ENCODE measurements at places on chromosomes 7 and 10. TPM values are rescaled to one million over a fixed set of nuclear protein-coding genes. Genes with fewer than 3 reads are reported as not detected.
A peak's percentile ranks its signal among the peaks of the same experiment; 100 is the strongest.

Gene WDR11
- polyA plus RNA-seq, result 32.9 TPM

DNA sequence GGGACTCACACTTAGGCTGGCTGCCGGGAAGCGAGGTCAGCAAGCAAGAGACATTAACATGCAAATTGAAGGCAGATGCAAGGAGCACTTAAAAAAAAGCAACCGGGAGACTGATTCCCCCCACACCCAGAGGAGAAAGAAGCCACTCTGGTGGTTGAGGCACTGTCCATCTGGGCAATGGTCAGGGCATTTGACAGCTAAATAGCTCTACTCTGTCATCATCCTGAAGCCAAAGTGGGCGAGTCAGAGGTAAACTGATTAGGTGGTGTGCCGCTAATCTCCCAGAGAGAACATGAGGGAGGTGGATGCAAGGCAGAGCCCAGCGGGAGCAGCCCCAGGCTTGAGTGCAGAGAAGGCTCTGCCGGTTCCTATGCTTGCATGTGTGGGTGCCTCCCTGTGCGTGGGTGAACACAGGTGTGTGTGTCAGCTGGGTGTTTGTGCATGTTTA is 100.6 kb downstream of the PLXNA4 start:
- H3K4me3 ChIP-seq, result no peak overlapping the region
- DNase-seq, result no peak
- no peaks in the 10 kb centered on the region for H3K36me3 ChIP-seq
- H3K4me1 ChIP-seq, result no peaks in the 10 kb centered on the region
- H3K27me3 ChIP-seq, result peaks cover 15% of the 10 kb centered on the region
- no peak overlapping the region for H3K27ac ChIP-seq

Gene SLC13A1
- not detected for polyA plus RNA-seq

Gene BNIP3
- polyA plus RNA-seq, result 7.2 TPM

- no peaks in the 10 kb centered on the region for H3K27me3 ChIP-seq
- H3K36me3 ChIP-seq, result no peaks in the 10 kb centered on the region
- H3K27ac ChIP-seq, result no peak overlapping the region
- no peak overlapping the region for H3K4me3 ChIP-seq
- DNase-seq, result no peak
These were observed 162.5 kb upstream of the CELF2 start for GRCh38 chr10:10855151-10855581.

GRCh38 chr10:125164421-125164820 is 4.1 kb upstream of the CTBP2 start:
- no peak overlapping the region for H3K4me3 ChIP-seq
- no peak for DNase-seq
- peaks cover 8% of the 10 kb centered on the region for H3K27me3 ChIP-seq

GRCh38 chr10:117547016-117547715 is 4.6 kb downstream of the EMX2 start:
- H3K36me3 ChIP-seq, result no peaks in the 10 kb centered on the region
- H3K27ac ChIP-seq, result no peak overlapping the region
- peaks cover 95% of the 10 kb centered on the region for H3K27me3 ChIP-seq
- H3K4me3 ChIP-seq, result no peak overlapping the region
- H3K4me1 ChIP-seq, result peaks cover 10% of the 10 kb centered on the region

Gene SCIN
- polyA plus RNA-seq, result not detected

Gene TUBAL3
- polyA plus RNA-seq, result not detected

GRCh38 chr10:43287056-43288007 is 20.5 kb upstream of the RASGEF1A start:
- peak overlapping the region; percentile 27 for H3K4me3 ChIP-seq
- H3K36me3 ChIP-seq, result no peaks in the 10 kb centered on the region
- H3K27me3 ChIP-seq, result peaks cover 1% of the 10 kb centered on the region
- H3K27ac ChIP-seq, result no peak overlapping the region

Gene NOS3
- 0.72 TPM for polyA plus RNA-seq

- peaks cover 21% of the 10 kb centered on the region for H3K4me1 ChIP-seq
- DNase-seq, result peak; percentile 75
- peak overlapping the region; percentile 42 for H3K4me3 ChIP-seq
- no peaks in the 10 kb centered on the region for H3K36me3 ChIP-seq
- H3K27me3 ChIP-seq, result no peaks in the 10 kb centered on the region
These were observed 115.9 kb upstream of the CACUL1 start for GRCh38 chr10:118870467-118871243.

DNA sequence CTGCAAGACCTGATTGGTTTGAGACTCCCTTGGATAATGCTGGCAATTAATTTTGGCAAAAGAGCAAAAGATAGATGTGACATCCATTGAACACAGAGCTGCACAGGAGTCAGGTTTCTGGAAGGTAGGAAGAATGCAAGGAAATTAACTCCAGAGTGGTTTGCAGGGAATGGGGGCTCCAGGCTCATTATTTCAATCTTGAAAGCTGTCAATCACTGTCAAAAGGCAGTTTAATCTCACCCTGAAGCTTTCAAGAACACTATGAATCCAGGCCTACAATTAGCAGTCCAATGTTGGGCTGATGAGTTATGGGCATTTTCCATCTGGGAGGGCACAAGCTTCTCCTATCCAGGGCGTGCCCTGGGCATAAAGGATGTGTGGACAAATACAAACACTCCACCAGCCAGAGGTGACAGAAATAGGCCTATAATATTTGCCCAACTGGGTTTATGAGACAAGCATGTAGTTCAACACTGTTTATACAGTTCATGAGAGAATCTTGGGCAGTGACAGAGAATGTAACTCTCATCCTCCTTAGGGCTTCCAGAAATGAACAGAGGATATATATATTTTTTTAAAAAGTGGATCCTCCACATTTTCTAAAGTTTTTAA is 80.5 kb downstream of the KCNMA1 start:
- H3K4me1 ChIP-seq, result peaks cover 50% of the 10 kb centered on the region
- H3K36me3 ChIP-seq, result no peaks in the 10 kb centered on the region
- no peak for DNase-seq

- DNase-seq, result peak; percentile 3
- H3K27me3 ChIP-seq, result no peaks in the 10 kb centered on the region
- no peak overlapping the region for H3K4me3 ChIP-seq
- H3K4me1 ChIP-seq, result no peaks in the 10 kb centered on the region
These were observed 13.2 kb upstream of the CAMK2B start for GRCh38 chr7:44338600-44338999.

DNA sequence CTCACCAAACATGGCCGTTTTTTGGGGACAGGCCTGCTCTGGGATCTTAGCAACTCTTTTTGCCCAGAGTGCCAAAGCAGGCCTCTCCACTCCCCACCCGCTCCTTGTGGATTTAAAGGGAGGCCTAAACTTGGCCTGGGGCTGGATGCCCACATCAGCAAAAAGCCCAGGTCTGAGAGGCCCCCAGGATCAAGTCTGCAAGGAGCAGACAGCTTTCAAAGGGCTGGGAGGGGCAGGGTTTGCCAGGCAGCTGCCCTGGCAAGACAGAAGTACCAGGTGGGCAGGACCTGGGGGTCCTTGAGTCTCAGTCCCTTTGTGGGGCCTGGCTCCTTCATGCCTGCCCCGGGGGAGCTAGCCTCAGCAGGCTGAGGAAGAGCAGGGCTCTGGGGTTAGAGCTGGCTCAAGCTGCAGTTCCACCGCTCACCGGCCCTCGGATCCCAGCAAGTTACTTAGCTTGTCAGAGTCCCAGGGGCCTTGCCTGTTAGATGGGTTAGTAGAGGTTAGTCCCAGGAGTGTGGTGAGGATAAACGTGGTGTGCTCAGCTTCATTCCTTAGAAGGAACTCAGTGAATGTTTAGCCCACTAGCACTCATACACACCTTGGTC is 56.2 kb downstream of the ARHGAP22 start:
- H3K36me3 ChIP-seq, result no peaks in the 10 kb centered on the region
- H3K4me1 ChIP-seq, result peaks cover 7% of the 10 kb centered on the region
- no peak for DNase-seq
- no peaks in the 10 kb centered on the region for H3K27me3 ChIP-seq

DNA sequence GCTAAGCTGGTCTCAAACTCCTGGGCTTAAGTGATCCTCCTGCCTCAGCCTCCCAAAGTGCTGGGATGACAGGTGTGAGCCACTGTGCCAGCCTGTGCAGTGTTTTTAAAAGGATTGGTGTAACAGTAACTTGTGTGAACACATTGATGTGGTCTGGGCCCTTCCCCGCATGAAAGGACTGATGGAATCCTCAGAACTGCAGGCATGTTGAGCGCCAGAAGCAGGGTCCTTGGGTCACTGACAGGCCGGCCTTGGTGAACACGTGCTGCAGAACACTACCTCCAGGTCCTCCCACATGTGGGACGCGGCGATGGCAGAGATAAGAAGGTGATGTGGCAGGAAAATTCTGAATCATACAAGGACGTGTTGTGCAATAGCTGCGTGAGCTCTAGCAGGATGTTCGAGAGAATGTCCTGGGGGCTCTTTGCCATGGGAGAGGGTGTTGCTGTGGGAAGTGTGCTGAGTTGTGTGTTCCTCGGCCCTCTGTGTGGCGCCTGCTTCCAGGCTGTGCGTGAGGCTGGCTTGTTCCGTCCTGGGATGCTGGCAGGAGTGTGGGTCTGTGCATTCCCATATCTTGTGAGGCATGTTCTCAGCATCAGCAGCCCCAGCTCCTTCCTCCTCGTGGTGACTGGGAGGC is 68.2 kb downstream of the DNAJB6 start:
- DNase-seq, result peak; percentile 21
- H3K27ac ChIP-seq, result no peak overlapping the region
- no peak overlapping the region for H3K4me3 ChIP-seq
- H3K4me1 ChIP-seq, result peaks cover 14% of the 10 kb centered on the region

Gene IFIT2
- polyA plus RNA-seq, result 25.2 TPM

Gene PSPH
- polyA plus RNA-seq, result 1.7 TPM

Gene GBX1
- not detected for polyA plus RNA-seq

- no peaks in the 10 kb centered on the region for H3K27me3 ChIP-seq
- DNase-seq, result no peak
- H3K27ac ChIP-seq, result no peak overlapping the region
- peaks cover 19% of the 10 kb centered on the region for H3K4me1 ChIP-seq
These were observed 128.3 kb downstream of the CD36 start for GRCh38 chr7:80766724-80767123.
